Placental pericyte (primary cell): ENCODE measurements at places on chromosomes 13 and 19. TPM values are rescaled to one million over a fixed set of nuclear protein-coding genes. Genes with fewer than 3 reads are reported as not detected.

The CEACAM19 gene
- total RNA-seq: 1.3 and 2.6 TPM in 2 replicates

The ATP4A gene
- total RNA-seq: not detected in 2 replicates

The KLF16 gene
- total RNA-seq: 9.4 and 14.7 TPM in 2 replicates

The TMEM150B gene
- not detected in 2 replicates for total RNA-seq
